ENCODE measurements at places on chromosomes 16 and 17.

DNA sequence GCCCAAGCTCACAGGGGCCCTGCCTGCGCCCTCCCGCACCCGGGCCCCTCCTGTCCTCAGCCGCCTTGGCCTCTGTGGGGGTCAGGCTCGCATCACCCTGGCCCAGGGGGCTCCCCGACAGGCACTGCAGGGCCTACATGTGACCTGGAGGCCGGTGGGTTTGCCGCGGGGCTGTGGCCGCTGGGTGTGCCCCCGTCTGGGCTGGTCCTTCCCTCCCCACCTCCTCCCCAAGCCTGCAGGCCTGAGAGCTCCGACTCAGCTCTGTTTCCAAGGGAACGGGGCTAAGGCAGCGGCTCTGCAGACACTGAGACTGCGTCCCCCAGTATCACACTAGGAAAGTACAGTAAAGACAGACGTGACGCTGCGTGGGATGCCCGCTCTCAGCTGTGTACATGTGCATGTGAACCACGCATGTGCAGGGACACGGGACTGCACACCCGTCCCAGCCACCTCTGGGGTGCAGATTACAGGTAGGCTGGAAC, 16.5 kb upstream of the WDR45B start:
- no peak for DNase-seq

DNA sequence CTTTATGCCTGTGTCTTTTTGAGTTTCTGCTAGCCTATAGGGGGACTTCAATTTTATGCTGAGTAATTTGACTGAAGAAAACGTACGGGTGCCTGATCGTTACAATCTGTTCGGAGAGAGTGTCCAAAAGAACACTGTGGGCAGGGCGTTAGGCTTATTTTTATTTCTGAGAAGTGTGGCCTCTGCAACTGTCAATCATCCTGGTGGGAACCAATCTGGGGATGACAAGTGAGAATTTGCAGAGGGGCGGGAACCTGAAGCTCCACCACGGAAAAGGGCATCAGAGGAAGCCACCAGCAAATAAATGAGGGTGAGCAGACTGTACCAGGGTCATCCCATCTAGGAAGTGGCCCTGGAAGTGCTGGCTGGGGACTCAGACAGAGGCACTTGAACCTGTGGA, 12.0 kb upstream of the CDYL2 start:
- no peak for DNase-seq

- DNase-seq = no peak
Observed at GRCh38 chr17:1714427-1714979, 4.3 kb upstream of the TLCD2 start.

DNA sequence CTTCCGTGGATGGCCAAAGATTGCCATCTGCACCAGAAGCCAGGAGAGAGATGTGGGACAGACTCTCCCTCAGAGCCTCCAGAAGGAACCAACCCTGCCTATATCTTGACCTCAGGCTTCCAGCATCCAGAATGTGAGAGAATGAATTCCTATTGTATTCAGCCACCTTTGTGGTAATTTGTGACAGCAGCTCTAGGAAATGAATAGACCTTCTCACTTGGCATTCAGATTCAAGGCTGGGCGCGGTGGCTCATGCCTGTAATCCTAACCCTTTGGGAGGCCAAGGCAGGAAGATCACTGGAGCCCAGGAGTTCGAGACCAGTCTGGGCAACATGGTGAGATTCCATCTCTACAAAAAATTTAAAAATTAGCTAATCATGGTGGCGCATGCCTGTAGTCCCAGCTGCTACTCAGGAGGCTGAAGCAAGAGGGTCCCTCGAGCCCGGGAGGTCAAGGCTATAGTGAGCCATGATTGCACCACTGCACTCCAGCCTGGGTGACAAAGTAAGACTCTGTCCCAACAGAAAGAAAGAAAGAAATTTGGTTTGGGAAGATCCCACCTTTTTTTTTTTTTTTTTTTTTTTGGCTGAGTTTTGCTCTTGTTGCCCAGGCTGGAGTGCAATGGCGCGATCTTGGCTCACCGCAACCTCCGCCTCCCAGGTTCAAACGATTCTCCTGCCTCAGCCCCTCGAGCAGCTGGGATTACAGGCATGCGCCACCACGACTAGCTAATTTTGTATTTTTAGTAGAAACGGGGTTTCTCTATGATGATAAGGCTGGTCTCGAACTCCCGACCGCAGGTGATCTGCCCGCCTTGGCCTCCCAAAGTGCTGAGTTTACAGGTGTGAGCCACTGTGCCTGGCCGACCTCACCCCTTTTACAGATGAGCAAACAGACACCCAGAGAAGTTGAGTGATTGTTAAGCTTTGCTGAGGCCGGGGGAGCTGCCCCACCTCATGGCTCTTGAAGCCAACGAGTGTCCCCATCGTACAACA, 4.3 kb upstream of the CPSF4L start:
- no peak for DNase-seq

- no peak for DNase-seq
Observed at GRCh38 chr16:73483934-73484711, 436.2 kb upstream of the ZFHX3 start.

GRCh38 chr17:9104370-9105041, 83.2 kb downstream of the NTN1 start:
- no peak for DNase-seq

- DNase-seq = no peak
Observed at GRCh38 chr17:16909472-16910246, 62.3 kb downstream of the TNFRSF13B start.

DNA sequence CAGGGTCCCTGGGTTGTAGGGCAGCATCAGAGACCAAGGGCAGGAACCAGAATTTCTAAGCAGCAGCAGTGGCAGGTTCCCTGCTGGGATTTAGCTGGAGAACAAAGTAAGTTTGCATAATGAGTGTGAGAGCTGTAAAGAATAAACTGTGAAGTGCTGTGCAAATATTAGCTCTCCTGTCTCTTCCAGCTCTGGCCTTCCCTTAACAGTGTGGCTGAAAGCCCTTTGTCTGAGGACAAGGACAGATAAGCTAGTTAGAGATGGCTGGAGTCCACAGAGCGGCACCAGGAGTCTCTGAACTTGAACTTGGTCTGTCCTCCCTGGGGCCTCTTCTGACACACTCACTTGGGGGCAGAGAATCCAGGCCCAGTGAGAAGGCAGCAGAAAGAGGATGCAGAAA, 98.2 kb upstream of the WSCD1 start:
- no peak for DNase-seq

DNA sequence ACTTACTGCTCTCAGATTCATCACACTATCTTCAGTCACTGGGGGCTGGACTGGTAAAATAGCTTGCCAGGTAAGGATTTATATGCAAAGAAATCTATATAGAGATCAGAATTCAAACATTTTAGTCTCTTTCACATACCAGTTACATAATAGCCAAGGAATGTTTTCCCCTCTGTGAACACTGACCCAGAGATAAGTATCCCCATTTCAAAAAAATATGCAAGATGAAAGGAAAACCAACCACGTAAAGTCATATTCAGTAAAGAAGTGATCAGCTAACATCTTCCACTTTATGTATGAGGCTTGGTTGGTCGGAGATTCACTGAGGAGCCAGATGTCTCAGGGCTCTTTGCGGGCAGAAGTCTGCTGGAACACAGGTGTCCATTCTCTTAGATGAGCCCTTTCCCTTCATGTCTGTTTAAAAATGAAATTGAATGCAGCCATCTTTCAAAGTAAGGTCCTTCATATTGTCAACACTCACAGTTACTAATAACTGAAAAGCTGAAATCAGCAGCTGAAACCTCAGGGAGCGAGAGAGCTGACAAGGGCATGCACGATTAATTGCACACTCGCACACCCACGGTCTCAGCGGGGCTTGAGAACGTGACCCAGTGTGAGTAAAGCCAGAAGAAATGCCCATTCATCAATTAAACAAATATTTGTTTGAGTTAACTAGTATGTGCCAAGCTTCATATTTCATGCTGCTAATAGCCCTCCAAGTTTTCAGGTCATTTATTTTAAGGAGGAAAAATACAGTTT, 161.2 kb downstream of the MRTFB start:
- DNase-seq = no peak

DNA sequence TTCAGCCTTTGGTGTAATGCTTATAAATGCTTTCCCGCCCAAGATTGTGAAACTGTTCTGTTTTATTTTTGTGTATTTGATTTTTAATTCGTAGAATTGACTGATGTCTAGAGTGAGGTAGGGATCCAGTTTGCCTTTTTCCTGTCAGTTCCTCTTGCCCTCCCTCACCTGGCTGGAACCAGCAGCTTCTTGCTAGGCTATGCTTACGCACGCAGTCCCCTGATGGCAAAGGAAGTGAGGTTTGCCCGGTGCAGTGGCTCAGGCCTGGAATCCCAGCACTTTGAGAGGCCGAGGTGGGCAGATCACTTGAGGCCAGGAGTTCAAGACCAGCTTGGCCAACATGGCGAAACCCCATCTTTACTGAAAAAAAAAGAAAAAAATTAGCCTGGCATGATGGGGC, 51.9 kb downstream of the RAB11FIP4 start:
- no peak for DNase-seq

DNA sequence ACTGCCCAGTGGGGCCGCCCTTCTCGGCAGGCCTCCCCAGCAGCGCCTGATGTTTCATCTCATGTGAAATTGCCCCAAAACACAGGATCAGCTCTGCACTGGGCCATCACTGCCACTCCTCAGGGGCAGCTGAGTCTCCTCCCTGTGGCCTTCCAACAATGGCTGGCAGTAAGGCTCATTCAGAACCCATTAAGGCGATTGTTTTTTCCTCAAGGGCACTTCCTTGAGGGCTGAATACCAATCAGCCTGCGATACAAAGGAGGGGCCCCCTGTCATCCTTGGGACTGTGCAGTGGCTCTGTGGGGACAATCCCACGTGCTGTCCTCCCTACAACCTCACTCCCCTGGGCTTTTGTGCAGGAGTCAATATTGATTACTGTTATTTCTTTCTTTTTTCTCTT, 47.5 kb downstream of the XYLT1 start:
- DNase-seq = no peak

GRCh38 chr17:46854948-46855347, 3.6 kb downstream of the WNT9B start:
- DNase-seq = no peak

- DNase-seq = peak; percentile 37
Observed at GRCh38 chr16:68074850-68075555, 10.2 kb upstream of the NFATC3 start.

DNA sequence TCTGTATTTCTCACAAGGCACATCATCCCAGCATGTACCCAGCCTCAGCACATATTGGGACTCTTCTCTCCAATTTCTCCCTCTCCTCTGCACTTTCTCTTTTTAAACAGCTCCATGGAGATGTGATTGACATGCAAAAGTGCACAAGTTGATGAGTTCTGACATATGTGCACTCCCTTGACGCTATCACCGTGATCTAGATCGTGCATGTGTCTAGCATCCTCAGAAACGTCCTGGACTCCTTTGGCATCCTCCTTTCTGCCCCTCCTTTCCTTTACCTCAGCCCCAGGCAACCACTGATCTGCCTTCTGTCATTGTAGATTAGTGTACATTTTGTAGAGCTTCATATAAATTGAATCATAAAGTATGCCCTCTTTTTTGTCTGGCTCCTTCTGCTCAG, 108.0 kb upstream of the HSBP1 start:
- no peak for DNase-seq

Data from activated CD8-positive, alpha-beta memory T cell treated with anti-CD3 and anti-CD28 coated beads for 4 hours (primary cell).